ENCODE measurements at places on chromosomes 6 and 20.
A peak's percentile ranks its signal among the peaks of the same experiment; 100 is the strongest.

- no peak for DNase-seq
Observed at GRCh38 chr6:154683756-154684523, 49.3 kb upstream of the SCAF8 start.

GRCh38 chr20:46307139-46307998 lies 929 bp downstream of the CDH22 start:
- peak; percentile 38 for DNase-seq

DNA sequence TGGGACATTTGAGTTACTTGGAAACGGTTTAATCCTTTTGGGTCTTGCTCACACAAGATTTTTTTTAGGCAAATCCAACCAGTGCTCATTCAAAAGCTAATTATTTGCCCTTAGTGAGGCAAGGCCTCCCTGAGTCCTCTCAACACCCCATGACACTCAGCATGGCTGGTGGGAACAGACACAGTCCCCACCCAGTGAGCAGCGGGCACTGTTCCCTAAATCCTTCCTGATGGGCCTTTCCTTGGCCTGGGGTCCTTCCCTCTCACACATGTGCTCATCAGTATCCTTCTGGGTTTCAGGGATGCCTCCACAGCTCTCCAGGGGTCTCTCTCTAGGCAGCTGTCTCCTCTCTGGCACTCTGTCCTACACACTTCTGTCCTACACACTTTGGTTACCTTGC lies 28.0 kb downstream of the PLAGL2 start:
- no peak for DNase-seq

DNA sequence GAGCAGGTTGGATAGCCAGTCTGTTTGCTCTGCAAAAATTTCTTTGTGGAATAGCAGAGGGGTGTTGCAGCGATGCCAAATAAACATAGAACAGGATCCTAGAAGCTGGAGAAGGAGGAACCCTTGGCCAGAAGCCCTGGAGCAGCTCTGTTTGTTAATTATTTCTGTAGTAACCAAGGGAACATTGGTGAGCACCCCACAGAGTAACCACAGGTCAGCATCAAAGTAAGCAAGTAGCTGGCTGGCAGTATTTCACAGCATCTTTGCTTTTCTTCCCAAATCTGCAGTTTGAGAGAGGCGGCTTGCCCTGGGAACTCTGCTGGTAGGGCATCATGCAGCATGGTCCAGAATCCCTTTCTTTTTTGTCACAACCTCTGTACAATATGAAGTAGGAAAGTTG lies 12.7 kb upstream of the APMAP start:
- DNase-seq, result no peak

- no peak for DNase-seq
Observed at GRCh38 chr6:144344646-144345045, 59.5 kb downstream of the UTRN start.

GRCh38 chr6:169045486-169045885 lies 208.2 kb downstream of the THBS2 start:
- no peak for DNase-seq

DNA sequence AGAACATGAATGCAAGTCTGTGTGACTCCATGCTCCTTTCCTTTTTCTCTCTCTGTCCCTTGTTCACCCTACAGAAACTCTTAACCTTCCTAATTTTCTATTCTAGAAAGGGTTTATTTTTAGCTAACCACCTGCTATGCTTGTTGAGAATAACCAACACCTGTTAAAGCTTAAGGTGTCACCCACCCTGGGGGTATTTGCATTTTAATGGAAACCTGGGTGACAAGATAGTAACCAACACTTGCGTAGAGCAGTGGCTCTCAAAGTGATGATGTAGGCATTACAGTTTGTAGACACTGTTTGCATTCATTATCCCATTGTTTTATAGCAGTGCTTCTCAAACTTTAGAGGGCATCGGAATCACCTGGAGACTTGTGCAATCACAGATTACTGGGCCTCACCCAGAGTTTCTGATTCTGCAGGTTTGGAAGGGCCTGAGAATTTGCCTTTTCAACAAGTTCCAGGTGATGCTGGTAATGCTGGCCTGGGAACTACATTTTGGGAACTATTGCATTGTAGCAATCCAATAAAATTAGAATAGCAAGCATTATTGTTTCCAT lies 114.4 kb upstream of the ARMC2 start:
- DNase-seq, result no peak

DNA sequence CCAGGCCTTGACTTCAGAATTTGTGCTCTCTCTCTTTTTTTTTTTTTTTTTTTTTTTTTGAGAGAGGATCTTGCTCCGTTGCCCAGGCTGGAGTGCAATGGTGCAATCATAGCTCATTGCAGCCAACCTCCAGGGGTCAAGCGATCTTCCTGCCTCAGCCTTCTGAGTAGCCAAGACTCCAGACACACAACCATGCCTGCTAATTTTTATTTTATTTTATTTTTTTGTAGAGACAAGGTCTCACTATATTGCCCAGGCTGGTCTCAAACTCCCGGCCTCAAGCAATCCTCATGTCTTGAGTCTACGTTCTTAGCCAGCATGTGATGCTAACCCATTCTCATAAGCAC lies 19.4 kb downstream of the TGM2 start:
- DNase-seq, result no peak

GRCh38 chr6:62707156-62707555 lies 421.1 kb upstream of the KHDRBS2 start:
- no peak for DNase-seq

GRCh38 chr20:17499041-17499440 lies 32.1 kb downstream of the BFSP1 start:
- no peak for DNase-seq

GRCh38 chr6:10695086-10695657 lies 400 bp downstream of the PAK1IP1 start:
- DNase-seq, result no peak

DNA sequence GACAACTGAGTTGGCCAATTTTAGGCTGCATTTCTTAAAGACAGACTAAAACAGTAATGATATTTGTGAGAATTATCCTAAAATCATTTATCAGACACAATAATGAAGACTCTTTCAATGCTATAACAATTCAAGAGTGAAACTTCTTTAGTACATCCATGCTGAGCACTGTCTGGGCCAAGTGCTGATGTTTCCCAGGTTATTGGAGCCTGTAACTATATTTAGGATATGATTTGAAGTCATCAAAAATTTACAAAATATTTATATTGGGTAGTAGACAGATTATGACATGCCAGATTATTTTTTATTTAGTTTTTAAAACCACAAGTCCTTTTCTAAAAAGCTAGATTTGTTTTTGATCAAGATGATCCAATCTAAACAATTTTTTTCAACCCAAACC lies 45.1 kb downstream of the FHL5 start:
- DNase-seq, result no peak

- DNase-seq, result no peak
Observed at GRCh38 chr20:48286601-48287000, 501.3 kb upstream of the SULF2 start.

GRCh38 chr20:44720621-44720996 lies 5.4 kb downstream of the CCN5 start:
- no peak for DNase-seq

- DNase-seq, result no peak
Observed at GRCh38 chr6:20827798-20828197, 293.5 kb downstream of the CDKAL1 start.

DNA sequence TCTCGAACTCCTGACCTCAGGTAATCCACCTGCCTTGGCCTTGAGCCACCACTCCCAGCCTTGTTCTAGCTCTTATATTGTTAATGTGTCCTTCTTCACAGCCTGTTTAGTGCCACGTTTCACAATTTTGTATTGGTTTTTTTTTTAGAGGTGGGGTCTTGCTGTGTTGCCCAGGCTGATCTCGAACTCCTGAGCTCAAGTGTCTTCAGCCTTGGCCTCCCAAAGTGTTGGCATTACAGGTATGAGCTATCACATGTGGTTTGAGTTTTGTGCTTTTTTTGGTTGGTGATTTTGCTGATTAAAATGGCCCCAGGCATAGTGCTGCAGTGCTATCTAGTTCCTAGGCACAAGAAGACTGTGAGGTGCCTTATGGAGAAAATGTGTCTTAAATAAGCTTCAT lies 5.9 kb upstream of the CSTL1 start:
- DNase-seq, result no peak

DNA sequence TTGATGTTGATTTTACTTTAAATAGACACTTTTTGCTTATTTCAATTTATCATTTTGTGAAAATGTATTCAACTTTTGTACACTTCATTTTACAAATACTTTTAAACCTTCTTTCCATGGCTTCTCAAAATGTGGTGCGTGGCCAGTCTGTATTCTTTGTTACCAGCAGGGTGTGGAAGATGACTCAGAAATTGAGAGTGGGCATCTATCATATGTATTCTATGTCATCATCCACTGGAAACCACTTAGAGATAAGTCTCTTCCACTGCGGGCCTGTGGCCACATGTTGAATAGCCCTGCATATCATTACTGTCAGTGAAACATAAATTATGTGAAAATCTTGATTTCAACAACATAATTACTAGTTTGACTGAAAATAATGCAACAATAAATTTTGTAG lies 52.6 kb upstream of the MC3R start:
- no peak for DNase-seq

DNA sequence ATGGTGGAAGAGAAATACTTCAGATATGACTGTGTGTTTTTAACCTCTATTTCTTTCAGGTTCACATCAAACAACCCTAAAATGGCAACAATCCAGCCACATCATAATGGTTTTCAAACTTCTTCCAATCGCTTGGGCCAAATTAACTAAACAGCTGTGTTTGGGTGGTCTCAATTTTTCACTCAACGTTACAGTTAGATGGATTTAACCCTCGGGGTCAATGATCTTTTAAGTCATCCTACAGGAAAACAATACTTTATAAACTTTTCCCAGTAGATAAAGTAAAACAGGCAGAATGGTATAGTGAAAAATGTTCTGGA lies 60.4 kb downstream of the EPB41L2 start:
- DNase-seq, result no peak

- no peak for DNase-seq
Observed at GRCh38 chr6:73823046-73823735, 127.2 kb downstream of the CD109 start.

GRCh38 chr20:11020712-11021111 lies 346.9 kb upstream of the JAG1 start:
- DNase-seq, result no peak

GRCh38 chr20:10961651-10962288 lies 288.0 kb upstream of the JAG1 start:
- no peak for DNase-seq

DNA sequence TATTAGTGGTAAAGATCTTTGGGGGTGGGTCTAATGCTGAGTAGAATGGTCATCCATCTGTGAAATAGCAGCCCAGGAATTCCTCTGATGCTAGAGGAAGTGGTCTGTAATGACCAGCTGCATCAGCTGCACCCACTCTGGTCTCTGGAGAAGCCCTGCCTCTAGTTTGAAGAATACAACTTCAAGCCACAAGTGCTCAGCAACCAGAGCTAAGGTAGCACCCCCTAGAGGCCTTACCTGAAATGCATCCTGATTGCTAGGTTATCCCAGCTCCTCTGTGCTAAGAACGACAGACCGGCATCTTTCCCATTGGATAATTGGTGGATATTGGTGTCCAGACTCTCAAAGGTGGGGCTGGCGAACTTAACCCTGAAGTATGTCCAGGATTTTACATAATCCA lies 58.2 kb downstream of the DNAH8 start:
- no peak for DNase-seq

DNA sequence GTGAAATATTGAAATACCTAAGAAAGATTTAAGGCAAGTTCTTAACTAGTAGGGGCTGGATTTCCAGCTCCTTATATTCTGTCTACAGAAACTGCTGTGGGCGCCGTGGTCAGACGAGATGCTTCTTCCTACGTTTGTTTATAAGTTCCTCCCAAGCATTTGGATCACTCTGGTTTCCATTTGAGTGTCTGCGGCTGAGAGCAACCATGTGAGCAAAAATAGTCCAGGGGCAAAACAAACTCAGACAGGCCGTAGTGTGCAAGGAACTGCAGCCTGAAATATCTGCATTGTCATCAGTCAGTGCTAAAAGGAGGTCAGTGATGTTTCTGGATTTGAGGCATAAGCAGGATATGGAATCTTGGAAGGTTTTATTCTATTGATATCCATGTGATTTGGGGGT lies 485.9 kb upstream of the JAG1 start:
- no peak for DNase-seq

DNA sequence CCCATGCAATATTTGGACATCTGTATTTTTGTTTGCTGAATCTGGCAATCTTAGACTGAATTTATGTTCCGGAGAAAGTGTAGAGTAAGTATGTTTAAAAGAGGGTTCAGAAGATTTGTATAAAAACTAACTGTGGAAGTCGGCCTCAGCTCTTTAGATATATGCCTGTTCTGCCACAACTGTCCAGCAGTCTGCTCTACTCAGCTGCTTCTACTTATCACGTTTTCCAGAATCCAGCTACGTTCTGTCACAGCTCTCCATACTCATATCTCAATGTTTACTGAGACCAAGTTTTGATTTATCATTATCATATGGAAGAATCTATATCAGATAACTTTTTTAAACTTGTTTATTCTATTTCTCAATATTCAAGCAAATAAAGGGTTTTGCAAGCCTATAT lies 721.3 kb downstream of the EYS start:
- no peak for DNase-seq

GRCh38 chr6:168439794-168440450 lies 1.1 kb upstream of the SMOC2 start:
- no peak for DNase-seq

DNA sequence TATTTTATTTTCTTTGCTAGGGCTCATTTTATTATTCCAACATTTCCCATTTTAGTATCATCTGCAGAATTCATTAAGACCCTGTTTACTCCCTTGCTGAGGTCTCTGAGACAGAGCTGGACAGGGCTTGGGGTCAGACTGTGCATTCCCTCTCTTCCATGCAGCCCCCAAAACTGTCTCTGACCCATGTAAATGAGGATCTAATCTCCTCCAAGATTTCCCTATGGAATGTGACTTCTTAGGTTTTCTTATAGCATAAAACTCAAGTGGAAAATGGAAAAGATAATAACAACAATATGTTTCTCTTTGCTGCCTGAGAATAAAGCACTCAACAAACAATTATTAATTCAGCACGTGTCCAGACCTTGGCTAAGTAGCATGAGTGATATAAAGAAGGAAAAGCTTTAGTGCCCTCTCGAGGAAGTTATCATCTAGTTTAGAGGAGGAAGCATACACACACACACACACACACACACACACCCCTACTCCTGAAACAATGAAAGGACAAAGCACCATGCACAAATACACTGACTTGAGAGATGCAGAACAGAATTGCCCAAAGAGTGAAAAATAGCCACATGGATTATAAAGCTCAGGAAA lies 815.5 kb downstream of the BCKDHB start:
- DNase-seq, result no peak

- DNase-seq, result no peak
Observed at GRCh38 chr6:33419580-33420490, at the start of gene SYNGAP1. SYNGAP1 (plus strand) TSS chr6:33420065; CDS start chr6:33420265, 200 bp downstream.

DNA sequence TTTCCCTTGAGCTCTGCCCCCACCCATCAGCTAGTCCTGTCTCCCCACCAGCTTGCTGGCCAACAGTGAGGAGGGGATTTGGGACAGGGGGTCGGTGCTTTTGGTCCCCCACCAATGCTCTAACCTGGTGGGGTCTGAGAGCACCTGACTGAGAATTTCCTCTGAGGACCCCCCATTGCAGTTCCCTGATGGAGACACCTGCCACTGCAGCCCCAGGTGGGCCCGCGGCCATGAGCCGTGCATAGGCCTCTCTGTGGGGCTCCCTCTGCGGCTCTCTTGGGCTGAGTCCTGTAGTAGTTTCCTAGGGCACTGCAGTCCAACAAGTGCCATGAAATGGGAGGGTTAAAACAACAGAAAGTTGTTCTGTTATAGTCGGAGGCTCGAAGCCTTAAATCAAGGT lies 172.2 kb upstream of the SNX9 start:
- DNase-seq, result no peak

- DNase-seq, result no peak
Observed at GRCh38 chr6:111713236-111713635, 107.6 kb upstream of the TRAF3IP2 start.

Measured in activated CD8-positive, alpha-beta memory T cell treated with anti-CD3 and anti-CD28 coated beads for 1 hour (primary cell).